ENCODE measurements at places on chromosomes 13 and 19.
A peak's percentile ranks its signal among the peaks of the same experiment; 100 is the strongest.

GRCh38 chr13:111533900-111534683 lies 213.7 kb downstream of the TEX29 start:
- DNase-seq, result no peak

- no peak for DNase-seq
Observed at GRCh38 chr19:28949535-28949934, 263.4 kb downstream of the UQCRFS1 start.

GRCh38 chr13:59915252-59915651 lies 248.5 kb downstream of the DIAPH3 start:
- DNase-seq, result no peak

- DNase-seq, result no peak
Observed at GRCh38 chr13:103299079-103299478, 232.9 kb upstream of the SLC10A2 start.

DNA sequence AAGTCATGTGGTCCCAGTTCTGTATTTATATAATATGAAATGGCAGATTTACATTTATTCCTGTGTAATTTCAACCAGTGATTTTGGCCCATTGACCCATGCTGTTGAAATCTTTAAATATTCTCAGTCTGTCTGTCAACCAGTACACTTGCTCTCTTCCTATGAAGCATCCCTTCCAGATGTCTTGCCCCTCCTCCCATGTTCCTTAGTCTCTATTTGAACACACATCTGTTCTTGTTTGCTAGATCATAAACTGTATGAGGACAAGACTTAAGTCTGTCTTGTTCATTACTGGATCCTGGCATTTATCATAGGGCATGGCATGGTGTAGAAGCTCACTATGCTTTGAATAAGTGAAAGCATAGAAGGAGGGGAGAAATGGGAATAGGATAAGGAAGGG lies 34.9 kb downstream of the STARD13 start:
- DNase-seq, result peak; percentile 33

GRCh38 chr19:4327252-4327876 lies 11.3 kb downstream of the STAP2 start:
- peak; percentile 64 for DNase-seq

- DNase-seq, result no peak
Observed at GRCh38 chr13:94864474-94864873, 152.1 kb upstream of the SOX21 start.

- no peak for DNase-seq
Observed at GRCh38 chr19:56966225-56966696, 125.7 kb upstream of the PEG3 start.

DNA sequence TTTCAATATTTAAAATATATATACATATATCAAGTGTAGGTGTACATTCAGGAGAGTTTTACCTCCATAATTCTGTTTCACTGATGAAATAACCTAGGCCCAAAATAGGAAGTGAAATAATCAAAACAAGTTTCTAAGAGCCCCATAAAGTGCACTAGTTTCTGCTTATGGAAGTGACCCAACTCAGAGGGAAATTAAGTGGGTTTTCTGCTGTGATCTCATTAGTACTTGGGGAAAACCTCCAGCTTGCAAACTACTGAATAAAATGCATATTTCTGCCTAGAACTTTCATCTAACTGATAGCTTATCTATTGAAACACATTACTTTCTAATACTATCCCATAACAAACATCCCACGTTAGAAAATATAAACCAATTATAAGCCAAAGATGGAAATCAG lies 45.4 kb upstream of the MIR17HG start:
- no peak for DNase-seq

- DNase-seq, result no peak
Observed at GRCh38 chr19:17415121-17415520, 4.7 kb upstream of the MVB12A start.

DNA sequence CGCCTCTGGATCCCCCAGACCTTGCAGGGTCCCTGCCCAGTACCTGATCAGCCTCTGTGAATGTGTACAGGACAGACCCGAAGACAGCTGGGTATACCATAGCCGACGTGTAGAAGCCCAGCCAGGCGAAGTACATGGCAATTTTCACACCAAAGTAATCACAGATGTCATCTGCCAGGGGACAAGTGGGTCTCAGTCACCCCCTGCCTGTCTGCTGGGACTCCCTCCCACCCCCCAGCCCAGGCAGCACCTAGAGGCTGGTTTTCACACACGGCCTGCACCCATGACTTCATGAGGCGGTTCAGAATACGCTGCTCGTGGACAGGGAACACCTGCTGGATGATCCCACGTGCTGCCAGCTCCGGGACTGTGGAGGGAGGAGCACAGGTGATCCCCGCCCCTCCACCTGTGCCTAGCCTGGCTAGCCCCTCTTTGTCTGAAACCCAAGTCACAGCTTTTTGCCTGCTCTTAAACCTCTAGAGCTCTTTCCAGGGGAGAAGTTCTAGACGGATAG lies 3.6 kb downstream of the ANO8 start:
- no peak for DNase-seq

DNA sequence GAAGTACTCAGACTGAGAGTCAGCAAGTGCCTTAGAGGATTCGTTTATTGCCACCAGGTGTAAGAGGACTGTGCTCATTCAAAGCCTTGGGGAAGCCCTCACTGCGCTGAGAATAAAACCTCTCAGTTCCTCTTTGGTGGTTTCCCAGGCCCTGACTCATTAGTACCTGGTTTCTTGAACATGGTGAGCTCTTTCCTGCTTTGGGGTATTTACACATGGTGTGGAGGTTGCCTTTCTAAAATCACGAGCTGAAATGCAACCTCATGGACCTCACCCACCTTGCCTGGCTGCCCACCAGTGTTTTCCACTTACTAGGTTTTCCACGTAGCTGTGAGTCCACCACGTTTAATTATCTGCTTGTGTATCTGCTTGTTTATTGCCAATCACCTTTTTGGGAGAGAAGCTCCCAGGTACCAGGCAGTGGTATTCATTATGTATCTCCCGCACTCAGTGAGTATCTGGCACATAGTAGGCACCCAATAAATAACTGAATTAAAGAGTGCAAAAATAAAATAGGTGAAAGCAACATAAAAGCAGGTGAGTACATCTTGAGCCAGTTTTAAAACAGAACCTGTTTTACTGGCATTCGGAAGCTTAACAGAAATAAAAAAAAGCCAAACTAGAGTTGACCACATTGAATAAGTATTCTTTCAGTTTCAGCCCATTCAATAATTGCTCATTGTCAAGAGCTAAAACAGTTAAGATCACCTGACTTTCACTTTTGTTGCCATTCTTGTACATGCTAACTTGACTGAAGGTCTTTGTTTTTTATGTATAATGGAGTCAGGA lies 533.0 kb downstream of the MYO16 start:
- DNase-seq, result no peak

DNA sequence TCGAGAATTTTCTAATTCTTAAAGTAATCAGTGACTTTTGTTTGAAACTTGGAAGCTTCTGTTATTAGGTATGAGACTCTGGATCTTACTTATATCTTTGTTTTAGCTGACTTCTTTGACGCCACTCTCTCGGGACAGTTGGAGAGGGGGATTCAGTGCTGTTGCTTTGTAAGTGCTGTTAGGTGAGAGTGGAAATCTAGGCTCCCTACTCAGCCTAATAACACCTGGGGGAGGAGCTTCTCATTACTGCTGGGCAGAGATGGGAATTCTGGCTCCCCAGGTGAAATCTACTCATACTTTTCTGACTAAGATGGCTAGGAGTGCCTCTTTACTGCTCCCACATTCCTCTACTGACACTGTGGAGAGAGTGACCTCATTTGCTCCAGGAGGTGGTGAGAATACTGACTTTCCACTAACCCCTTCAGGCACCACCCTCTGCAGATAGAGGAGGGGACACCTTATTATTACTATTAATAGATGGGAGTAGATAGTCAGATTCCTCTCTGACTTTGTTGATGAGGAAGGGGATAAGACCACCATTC lies 324.9 kb upstream of the SPRY2 start:
- DNase-seq, result no peak

GRCh38 chr13:59119475-59119874 lies 1044.3 kb downstream of the DIAPH3 start:
- no peak for DNase-seq

DNA sequence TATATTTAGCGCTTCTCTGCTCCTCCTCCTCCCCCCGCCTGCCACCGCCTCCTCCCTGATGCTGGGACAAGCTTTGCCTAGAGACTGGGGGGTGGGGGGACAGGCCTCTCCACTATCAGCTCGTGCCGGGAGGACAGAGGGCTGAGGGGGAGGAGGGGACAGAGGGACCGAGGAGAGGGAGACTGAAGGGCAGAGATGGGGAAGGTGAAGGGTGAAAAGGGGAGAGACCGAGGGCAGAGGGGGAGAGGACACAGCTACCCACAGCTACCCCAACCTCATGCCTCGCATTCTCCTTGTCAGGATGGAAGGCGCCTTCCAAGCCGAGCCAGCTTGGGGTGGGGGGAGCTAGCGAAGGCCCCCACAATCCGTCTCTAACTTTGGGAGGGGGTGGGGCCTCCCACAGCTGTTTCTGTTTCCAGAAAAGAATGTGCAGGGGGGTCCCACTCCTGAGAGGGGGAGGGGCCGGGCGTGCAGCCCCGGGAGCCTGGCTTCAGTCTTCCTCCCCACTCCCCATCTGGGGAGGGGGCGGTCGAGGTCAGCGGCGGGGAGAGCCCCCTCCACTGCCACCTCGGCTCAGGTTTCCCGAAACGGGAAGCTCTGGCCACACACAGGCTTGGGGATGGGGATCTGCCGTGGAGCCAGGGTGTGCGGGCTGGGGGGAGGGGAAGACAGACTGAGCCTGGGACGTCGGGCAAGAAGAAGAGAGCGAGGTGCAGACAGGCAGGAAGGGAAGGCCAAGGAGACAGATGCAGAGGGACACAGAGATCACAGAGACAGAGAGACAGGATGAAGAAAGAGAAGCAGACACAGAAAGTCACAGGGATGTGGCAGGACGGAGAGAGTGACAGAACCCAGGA lies 1.6 kb downstream of the DACT3 start:
- DNase-seq, result peak; percentile 59

DNA sequence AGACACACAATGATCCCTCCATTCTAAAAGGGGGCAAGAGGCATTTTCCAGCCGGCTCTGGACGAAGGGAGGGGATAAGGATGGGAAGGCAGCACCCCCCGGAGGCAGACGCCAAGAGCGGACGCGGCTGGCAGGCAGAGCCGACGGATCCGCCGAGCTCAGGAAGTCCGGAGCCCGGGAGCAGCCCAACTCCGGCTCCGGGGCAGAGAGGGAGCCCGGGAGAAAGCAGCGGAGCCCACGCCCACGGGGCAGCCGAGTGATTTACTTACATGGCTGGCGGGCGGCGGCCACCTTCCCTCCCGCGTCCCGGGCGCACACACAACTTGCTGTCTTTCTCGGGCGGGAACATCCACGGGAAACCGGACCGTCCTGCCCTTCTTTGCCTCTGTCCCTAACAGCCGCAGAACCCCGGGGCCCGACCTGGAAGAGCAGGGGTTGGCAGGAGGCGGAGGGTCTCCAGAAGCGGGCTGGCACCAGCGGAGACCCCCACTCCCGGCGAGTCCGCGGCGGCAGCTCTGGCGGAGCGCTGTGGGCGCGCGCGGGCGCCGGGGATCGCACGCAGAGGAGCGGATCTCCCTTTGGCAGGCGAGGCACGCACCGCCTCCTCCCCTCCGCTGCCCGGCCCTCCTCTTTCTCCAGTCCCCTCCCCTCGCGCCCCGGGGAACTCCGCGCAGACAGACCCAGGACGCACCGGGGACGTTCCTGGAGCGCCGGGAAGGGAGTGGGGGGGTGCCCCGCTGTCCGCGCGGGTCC lies at the start of gene LHFPL6:
LHFPL6 (minus strand) TSS at position 580 of the 753 bp plus-strand sequence.
- peak; percentile 85 for DNase-seq

DNA sequence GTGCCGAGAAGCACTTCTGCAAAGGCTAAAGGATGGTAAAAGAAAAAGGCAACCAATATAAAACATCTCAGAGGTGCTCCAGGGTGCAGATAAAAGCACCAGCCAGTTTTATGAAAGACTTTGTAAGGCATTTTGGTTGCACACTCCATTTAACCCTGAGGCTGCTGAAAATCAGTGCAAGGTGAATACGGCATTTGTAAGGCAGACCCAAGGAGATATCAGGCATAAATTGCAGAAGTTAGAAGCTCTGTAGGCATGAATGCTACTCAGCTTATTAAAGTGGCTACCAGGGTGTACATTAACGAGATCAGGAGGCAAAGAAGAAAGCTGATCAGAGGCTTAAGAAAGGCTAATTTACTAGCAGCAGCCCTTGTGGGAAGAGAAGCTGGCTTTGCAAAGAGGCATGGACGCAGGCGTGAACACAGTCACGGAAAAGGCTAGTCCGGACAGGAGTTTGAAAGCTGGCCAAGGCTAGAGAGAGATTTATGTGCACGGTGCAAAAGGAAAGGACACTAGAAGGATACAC lies 99.6 kb downstream of the ZNF429 start:
- no peak for DNase-seq

DNA sequence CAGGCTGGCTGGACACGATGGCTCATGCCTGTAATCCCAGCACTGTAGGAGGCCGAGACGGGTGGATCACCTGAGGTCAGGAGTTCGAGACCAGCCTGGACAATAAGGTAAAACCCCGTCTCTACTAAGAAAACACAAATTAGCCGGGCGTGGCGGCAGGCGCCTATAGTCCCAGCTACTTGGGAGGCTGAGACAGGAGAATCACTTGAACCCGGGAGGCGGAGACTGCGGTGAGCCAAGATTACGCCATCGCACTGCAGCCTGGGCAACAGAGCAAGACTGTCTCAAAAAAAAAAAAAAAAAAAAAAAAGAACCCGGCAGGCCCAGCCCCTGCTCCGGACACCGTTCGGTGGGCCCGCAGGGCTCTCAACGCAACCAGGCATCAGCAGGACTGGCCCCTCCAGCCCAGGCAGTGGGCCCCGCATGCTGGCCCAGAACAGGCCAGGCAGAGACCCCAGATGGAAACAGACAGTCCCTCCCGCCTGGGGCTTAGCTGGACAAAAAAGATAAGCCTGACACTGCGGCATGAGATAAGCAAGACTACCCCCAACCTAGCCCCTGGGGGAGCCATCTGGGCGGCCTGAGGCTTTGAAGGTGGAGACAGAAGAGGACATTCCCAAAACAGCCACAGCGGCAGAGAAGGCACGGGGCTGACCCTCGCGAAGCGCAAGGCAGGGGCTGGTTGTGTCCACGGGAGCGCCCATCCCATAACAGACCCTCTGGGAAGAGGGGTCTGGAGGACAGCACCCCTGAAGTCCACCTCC lies 11.6 kb downstream of the REXO1 start:
- DNase-seq, result no peak

- no peak for DNase-seq
Observed at GRCh38 chr13:111401755-111402154, 81.3 kb downstream of the TEX29 start.

DNA sequence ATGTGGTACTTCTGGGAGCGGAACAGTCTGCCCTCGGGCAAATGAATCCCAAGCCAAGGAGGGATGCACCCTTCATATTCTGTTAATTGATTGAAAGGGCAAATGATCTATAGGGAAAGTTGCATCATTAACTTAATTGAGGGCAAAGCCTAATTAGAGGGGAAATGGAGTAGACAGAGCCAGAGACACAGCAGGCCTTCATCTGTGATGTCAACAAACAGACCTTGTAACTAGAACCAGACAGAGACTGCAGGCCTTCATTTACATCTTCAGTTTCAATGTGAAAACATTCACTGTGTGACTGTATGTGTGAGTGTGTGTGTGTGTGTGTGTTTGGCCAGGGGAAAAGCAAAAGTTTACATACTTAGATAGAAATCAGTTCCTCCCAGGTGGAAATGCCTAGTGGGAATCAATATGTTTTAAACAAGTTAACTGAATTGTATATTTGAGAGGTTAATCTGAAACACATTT lies 126.4 kb downstream of the SPRY2 start:
- DNase-seq, result peak; percentile 10

- peak; percentile 69 for DNase-seq
Observed at GRCh38 chr13:97403893-97404750, 29.8 kb upstream of the RAP2A start.

GRCh38 chr19:41860419-41861115 lies 512 bp downstream of the RPS19 start:
- DNase-seq, result peak; percentile 26

All from EH (cell line).